ENCODE measurements at places on chromosomes 6 and 20.

DNA sequence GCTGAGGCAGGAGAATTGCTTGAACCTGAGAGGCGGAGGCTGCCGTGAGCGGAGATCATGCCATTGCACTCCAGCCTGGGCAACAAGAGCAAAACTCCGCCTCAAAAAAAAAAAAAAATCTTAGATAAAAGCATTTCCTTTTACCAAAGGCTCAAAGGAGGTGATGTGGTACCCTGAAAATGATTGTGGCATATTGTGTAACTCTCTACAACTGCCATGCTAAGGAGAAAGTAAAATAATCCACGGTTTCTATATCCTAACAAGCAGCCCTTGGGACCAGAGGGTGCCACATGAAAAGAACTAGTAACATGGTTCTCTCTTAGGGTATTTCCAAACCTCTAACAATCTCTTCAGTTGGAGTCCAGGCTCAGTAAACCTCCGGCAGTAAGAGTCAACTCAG is 38.8 kb upstream of the SLA2 start:
- DNase-seq: no peak

- no peak for DNase-seq
Measured at GRCh38 chr6:106077170-106077569, 9.0 kb upstream of the PRDM1 start.

DNA sequence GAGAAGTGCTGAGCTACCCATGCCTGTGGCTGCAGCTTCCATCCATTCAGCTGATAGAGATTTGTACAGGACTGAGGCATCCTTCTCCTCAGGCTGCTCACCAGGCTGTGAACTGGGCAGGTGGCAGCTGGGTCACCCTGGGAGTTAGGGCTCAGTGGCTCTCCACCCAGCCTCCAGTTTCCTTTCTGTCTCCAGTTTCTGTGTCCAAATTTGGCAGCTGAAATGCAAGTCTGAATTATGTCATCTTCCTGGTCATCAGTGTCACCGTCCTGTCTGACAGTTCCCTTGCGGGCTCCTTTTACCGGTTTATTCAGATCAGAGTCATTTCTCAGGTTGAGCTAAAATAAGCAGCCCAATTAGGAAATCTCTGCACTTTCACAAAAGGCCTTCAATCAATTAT is 93.3 kb downstream of the EDN1 start:
- no peak for DNase-seq

DNA sequence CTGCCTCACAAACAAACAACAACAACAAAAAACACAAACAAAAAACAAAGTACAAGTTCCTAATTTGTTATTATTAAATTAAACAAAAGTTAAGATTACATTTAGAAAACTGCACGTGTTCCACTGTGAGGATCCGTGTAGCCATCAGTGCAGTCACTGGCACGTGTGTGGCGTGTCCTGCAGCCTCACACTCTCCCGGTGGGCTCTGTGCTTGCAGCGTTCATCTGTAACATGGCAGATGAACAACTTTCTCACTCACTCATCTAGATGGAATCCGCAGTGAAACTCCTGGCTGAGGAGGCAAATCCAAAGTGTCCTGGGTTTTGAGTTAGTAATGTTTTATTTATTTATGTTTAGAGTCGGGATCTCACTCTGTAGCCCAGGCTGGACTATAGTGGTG is 12.9 kb upstream of the ADRM1 start:
- DNase-seq: no peak

- DNase-seq: no peak
Measured at GRCh38 chr6:159978291-159979135, 9.6 kb downstream of the IGF2R start.

GRCh38 chr20:54203281-54203680 is 4.6 kb upstream of the PFDN4 start:
- no peak for DNase-seq

GRCh38 chr20:61414455-61414991 is 162.5 kb downstream of the CDH4 start:
- no peak for DNase-seq

- no peak for DNase-seq
Measured at GRCh38 chr6:144728804-144729203, 443.7 kb downstream of the UTRN start.
